MM.1S (cell line): ENCODE measurements at places on chromosomes 5 and 9.

DNA sequence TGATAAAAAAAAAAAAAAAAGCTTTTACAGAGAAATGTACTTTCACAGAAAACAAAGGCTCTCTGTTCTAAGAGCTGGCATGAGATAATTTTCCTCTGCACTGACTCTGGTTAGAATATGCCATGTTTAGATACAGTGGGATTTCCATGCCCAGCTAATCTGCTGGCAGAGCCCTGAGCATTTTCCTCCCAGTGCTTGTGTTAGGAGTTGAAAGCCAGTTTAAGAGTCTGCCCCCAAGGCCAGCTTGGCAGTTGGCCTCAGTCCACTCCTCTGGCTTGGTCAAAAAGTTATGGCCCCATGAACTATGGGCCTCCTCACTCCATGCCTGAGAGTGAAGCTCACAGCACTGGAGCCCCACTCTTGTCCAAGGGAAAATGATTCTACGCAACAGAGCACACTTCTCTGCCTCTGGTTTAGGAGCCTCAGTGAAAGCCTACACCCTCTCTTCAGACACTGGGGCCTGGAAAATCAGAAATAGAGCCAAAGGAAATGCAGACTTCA lies 21.9 kb downstream of the MOCS2 start:
- DNase-seq, result no peak

- no peak for DNase-seq
These were observed 1.9 kb downstream of the LPAR1 start for GRCh38 chr9:111036429-111036789.

DNA sequence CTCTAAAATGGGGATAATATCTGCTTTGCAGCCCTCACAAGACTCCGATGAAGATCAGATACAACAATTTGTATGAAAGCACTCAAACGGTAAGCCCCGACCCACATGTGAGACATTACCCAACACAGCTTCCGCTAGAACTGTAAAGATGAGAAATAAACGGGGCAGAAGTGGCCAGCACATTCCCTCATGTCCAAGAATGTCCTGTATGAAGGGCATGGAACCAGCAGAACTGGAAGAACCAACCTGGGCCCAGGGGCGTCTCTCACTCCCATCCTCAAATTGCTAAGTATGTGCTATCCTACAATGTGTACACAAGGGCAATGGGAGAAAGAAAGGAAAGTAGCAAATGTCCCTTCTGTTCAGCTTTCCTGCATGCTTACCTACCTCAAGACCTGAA lies 33.0 kb downstream of the CCDC125 start:
- DNase-seq, result no peak

- no peak for DNase-seq
These were observed 38.8 kb downstream of the MUSK start for GRCh38 chr9:110707419-110707818.

DNA sequence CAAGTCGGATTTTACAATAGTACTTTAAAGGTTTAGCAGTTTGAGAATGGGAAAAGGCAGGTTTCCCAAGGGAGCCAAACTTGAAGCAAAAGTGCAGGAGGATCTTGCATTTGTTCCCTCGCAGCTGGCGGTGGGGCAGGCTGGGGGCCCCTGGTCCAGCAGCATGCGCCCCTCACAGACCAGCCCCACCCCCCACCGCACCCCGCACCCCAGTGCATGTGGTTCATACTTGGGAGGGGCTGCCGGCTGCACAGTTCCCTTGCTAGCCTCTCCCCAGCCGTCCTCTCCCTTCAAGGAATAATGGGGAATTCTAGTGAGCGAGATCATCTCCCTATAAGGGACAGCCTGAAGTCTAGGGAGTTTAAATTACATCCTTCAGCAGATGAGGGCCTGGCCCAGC lies 273.1 kb upstream of the IRX2 start:
- no peak for DNase-seq
